ENCODE measurements at places on chromosomes 13 and 19.

- DNase-seq, result no peak
Measured at GRCh38 chr19:11434703-11435056, 241 bp downstream of the ODAD3 start.

DNA sequence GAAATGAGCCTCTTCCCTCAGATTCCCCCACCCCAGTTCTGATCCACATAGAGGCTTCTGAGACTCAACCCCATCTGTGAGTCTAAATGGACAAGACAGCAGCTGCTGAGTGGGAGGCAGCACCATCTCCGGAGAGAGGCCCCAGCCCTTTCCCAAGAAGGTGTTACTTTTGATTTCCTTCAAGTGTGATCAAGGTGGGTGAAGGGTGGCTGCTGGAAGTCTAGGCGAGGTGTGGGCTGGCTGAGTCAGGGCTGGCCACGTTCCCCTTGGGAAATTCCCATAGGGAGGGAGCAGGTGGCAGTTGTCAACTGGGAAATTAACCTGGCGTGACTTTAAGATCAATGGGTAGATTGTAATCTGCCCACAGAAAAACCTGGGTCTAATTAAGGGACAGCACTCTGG is 148.0 kb downstream of the FOXO1 start:
- DNase-seq, result no peak

DNA sequence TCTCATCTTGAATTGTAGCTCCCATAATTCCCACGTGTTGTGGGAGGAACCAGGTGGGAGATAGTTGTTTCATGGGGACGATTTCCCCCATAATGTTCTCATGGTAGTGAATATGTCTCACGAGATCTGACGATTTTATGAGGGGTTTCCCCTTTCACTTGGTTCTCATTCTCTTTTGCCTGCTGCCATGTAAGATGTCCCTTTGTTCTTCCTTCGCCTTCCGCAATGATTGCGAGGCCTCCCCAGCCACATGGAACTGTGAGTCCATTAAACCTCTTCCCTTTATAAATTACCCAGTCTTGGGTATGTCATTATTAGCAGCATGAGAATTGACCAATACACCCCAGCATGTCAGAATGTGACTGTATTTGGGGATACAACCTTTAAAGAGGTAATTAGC is 3.9 kb upstream of the FPR1 start:
- no peak for DNase-seq

DNA sequence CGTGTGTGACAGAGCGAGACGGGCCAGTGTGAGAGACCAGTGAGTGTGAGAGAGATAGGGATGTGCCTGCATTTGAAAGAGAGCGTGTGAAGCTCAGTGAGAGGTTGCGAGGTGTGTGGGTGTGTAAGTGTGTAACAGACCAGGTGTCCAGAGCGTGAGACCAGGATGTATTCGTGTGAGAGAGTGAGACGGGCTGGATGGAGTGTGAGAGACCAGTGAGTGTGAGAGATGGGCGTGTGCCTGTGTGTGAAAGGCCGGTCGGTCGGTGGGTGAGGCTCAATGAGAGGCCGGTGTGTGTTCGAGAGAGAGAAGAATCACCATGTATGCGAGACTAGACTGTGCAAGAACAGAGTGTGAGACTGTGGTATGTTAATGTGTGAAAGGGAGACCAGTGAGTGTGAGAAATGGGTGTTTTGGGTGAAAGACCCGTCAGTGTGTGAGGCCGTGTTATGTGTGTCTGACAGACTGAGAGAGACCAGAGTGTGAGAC is 679 bp downstream of the ZNF471 start:
- DNase-seq, result no peak

DNA sequence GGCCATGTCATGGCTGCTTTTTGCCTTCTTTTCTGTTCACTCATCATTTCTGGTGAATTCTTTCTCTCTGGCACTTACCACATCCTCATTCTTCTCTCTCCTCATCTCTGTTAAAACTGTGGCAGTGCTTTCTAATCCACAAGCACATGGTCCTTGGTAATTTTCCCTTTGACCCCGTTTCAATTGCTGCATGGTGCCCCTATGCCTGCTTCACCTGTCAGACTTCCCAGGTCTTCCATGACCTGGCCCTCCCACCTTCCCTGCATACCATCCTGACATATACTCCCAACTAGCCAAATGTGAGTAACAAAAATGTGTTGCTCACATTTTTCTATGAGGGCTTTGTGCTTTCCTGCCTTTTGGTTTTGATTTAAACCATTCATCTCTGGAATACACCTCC is 286.5 kb downstream of the MTUS2 start:
- DNase-seq, result no peak

Data from lower lobe of right lung (tissue), 2 donors.